ENCODE measurements at places on chromosomes 6 and 20. TPM values are rescaled to one million over a fixed set of nuclear protein-coding genes. Genes with fewer than 3 reads are reported as not detected.

DNA sequence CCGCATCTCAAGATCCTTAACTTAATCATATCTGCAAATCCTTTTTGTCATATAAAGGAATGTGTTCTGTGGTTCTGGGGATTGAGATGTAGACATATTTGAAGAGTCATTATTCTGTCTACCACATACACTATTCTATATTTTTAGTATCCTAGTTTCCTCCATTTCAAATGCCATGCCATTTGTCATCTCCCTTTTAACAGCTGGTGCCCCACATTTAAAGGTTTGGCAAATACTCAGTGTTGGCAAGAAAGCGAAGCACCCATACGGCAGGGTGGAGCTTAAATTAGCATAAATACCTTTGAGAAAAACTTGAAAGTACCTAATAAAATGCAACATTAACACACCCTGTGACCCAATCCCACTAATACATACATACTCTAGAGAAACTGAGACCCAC lies 31.7 kb downstream of the PAK5 start:
- DNase-seq = no peak
- no peak overlapping the region for H3K27ac ChIP-seq
- H3K27me3 ChIP-seq = no peaks in the 10 kb centered on the region
- H3K36me3 ChIP-seq = no peaks in the 10 kb centered on the region
- no peak overlapping the region for H3K4me3 ChIP-seq
- no peaks in the 10 kb centered on the region for H3K4me1 ChIP-seq

- H3K27ac ChIP-seq = no peak overlapping the region
- no peak overlapping the region for H3K4me3 ChIP-seq
- no peaks in the 10 kb centered on the region for H3K4me1 ChIP-seq
- no peaks in the 10 kb centered on the region for H3K36me3 ChIP-seq
Measured at GRCh38 chr20:20079102-20079784, 26.9 kb downstream of the CFAP61 start.

Gene DEFB132
- not detected for total RNA-seq

GRCh38 chr6:128307671-128308070 lies 212.7 kb downstream of the PTPRK start:
- no peak overlapping the region for H3K4me3 ChIP-seq
- no peaks in the 10 kb centered on the region for H3K36me3 ChIP-seq
- no peak for DNase-seq
- peaks cover 4% of the 10 kb centered on the region for H3K4me1 ChIP-seq
- H3K27ac ChIP-seq = no peak overlapping the region

- no peaks in the 10 kb centered on the region for H3K27me3 ChIP-seq
- H3K4me1 ChIP-seq = no peaks in the 10 kb centered on the region
- no peaks in the 10 kb centered on the region for H3K36me3 ChIP-seq
- H3K4me3 ChIP-seq = no peak overlapping the region
- DNase-seq = no peak
Measured at GRCh38 chr6:98477231-98477630, 357.1 kb upstream of the POU3F2 start.

Gene VIP
- total RNA-seq = 97.2 TPM

Gene EEF1A2
- total RNA-seq = 12.7 TPM

- no peak overlapping the region for H3K4me3 ChIP-seq
- H3K27me3 ChIP-seq = no peaks in the 10 kb centered on the region
- no peaks in the 10 kb centered on the region for H3K4me1 ChIP-seq
- no peak overlapping the region for H3K27ac ChIP-seq
- no peak for DNase-seq
- H3K36me3 ChIP-seq = no peaks in the 10 kb centered on the region
Measured at GRCh38 chr6:16292942-16293341, 54.6 kb downstream of the GMPR start.

- no peaks in the 10 kb centered on the region for H3K36me3 ChIP-seq
- no peaks in the 10 kb centered on the region for H3K4me1 ChIP-seq
- H3K4me3 ChIP-seq = no peak overlapping the region
- no peak overlapping the region for H3K27ac ChIP-seq
Measured at GRCh38 chr20:2080532-2081224, 20.9 kb upstream of the STK35 start.

Data from sigmoid colon (tissue), 7 donors.